Cerebellar cortex (tissue), 1 donor: ENCODE measurements at places on chromosomes 3 and 15.

- peak; percentile 42 for DNase-seq
Measured at GRCh38 chr3:14431917-14432834, 29.8 kb downstream of the SLC6A6 start.

DNA sequence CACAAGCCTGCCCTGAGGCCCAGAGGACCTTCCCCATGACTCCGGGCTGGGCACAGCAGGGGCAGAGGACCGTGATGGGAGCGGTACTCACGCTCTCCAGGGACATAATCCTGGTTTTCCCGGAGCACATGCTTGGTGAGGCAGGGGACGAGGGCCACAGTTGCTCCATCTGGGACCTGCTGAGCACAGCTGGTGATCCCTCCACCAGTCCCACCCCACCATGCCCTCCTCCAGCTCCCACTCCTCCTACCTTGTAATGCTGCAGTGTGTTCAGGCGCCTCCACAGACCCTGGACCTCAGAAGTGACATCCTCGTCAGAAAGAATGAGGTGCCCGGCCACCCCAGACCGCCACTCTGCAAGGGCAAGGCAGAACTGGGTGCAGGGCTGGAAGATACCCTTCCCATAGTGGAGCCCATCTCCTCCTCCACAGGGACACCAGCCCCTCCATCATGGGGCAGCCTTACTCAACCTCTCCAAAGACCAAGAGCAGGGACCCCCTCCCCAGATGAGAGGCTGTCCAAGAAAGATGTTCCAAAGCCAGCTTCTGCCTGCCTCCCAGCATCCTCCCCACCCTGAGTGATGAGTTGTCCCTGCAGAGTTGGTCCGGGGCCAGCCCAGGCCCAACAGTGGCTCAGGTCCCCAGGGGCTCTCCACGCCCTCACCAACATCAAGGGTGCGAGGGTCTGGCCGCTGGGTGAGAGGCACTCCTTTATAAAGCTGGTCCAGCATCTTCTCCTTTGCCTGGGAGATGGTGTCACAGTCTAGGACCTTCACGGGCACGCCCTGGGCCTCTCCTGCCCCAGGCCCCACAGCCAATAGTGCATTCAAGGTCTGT, 19.5 kb downstream of the PLXNB1 start:
- DNase-seq, result no peak

DNA sequence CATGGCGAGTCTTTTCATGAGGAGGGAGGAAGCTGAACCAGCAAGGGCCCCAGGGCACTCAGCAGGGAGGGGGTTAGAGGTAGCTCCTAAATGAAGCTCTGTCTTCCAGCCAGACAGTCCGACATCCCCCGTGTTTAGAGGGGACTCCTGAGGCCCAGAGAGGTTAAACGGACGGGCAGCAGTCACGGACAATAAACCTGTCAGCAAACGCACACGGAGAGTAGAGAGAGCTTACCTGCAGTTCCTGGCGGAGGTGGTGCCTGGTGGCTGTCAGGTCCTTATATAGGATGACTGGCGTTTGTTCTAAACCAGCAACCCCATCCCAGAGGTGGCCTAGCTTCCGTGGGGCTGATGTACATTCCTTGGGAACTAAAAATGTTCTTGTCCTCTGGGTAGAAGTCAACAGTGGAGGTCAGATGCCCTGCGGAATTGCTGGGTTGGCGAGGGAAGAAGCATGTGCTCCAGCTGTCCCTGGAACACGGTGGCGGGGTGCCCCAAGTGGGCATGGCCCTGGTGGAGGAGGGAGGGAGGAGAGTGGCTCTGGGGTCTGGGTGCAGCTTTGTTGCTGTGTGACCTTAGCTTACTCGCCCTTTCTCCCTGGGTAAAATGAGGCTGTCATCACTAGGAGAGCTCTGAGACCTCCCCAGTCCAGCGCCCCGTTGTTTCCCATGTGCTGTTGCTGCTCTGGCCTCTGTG, 2.1 kb downstream of the GHRL start:
- DNase-seq, result no peak

DNA sequence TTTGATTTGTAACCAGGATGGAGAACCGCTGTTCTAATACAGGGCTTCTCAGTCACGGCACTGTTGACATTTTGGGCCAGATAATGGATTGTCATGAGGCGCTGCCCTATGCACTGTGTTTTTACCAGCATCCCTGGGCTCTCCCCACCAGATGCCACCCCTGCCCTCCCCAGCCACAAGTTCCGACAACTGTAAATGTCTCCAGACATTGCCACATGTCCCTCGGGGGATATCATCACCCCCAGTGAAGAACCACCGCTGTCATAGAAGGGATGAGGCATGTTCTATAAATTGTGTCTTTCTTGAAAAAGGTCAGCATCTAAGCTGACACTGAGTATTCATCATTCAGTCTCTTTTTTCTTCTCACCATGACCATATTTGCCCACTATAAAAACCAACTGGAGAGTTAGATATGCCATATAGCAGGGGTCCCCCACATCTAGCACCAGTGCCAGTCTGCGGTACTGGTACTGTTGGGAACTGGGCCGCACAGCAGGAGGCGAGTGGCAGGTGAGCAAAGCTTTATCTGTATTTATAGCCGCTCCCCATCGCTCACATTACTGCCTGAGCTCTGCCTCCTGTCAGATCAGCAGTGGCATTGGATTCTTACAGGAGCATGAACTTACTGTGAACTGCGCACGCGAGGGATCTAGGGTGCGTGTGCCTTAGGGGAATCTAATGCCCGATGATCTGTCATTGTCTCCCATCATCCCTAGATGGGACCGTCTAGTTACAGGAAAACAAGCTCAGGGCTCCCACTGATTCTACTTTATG, 260.5 kb upstream of the ST8SIA2 start:
- no peak for DNase-seq

- DNase-seq, result no peak
Measured at GRCh38 chr15:66742286-66742685, 40.2 kb downstream of the SMAD6 start.

DNA sequence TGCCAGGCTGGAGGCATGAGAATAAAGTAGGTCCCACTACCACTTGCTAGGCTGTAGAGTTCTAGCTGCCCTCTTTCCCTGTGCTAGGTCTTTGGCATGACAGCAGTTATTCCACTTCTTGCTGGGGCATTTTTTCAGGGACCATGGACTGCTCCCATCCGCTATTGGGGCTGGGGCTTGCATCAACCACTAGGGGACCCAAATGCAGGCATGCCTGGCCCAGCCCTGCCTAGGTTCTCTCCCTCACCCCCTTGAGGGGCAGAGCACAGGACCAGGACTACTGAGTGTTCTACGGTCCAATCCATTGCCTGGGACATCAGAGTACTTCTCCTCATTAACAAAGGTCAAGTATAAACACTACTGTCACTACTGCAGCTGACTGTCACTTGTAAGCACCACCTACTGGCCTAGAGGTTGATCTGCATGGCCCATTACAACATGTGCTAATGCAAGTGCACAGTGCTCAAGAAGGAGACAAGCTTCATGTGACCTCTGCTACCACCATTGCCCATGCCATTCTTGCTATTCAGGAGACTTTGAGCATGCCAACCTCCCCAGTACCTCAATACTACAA, 270.5 kb downstream of the MBNL1 start:
- DNase-seq, result no peak

DNA sequence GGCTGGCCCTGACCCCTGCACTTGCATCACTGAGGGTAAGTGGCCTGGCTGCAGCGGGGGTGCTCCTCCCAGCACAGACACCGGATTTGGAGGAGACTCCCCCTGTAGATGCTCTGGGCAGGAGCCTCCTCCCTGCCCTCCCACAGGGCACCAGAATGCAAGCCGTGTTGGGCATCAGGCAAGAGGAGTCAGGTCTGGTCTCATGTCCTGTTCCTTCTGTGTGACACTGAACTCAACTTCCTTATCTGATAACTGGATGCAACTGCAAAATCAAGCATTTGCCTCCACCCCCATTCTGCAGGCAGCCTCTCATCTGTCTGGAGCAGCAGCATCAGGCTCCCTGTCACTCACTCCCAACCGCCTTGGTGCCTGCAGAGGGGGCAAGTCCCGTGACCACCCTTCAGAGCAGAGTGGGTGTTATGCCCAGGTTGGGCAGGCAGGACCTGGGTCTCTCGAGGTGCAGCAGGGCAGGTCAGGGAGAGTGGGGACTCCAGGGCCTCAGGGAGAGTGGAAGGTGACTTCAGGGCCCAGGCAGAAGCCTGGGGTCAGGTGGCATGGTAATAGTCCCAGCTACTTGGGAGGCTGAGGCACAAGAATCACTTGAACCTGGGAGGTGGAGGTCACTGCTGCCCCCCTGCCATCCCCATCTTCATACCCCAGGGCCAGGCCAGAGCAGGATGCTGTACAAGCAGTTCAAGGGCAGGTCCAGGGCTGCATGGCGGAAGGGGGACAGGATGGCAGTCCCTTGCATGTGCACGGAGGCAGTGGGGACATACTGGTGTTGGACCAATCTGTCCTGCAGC, 10.5 kb upstream of the RPL29 start:
- no peak for DNase-seq

- no peak for DNase-seq
Measured at GRCh38 chr3:141368062-141368924, at the start of gene ZBTB38. ZBTB38 (plus strand) TSS chr3:141368504; CDS start chr3:141442389, 73,885 bp downstream.

GRCh38 chr3:57065588-57065987, 5.1 kb downstream of the SPATA12 start:
- no peak for DNase-seq

DNA sequence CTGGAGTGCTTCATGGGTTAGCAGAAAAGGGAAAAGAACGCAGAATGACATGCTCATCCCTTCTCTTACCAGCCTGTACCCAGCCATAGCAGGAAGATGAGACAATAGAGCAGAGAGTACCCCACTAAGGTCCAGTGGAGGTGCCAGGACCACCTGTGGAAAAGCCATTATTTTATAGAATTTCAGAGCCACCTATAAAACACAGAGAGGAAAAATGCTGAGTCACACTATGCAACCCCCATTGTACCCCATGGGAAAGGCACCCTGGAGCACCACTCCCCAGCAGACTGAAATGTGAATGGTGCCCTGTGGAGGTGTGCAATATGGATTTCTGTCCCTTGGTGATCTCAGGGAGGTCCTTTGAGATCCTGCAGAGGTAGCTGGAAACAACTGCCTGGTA, 97.2 kb downstream of the HES1 start:
- no peak for DNase-seq

- no peak for DNase-seq
Measured at GRCh38 chr15:31489281-31489680, 162.6 kb downstream of the KLF13 start.

DNA sequence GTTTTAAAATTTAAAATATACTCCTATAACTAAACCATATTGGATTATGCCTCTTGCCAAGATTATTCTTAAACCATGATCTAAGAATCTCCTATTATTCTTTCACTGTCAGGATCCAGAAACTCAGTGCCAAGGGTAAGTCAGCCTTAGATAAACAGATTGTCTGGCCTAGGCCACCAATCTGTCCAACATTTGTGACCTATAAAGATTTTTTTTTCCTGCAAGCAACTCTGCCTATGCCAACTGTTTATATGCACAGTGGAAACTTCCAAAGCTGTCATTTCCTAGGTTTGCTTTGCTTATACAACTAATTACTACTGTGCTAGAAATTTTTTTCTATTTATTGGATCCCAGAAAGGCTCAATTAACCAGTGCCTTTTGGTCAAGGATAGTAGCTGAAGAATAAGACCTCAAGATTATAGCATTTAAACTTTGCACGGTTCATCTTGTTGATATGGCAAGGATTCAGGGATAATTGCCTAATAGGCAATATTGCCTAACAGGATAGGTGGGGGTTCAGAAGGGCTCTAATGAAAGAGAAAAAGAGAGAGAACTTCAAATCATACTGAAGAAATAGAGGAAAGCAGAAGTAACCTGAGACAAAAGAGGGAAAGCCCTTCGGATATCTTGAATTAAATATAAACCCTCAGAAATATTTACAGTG, 22.8 kb downstream of the GAP43 start:
- DNase-seq, result peak; percentile 98

DNA sequence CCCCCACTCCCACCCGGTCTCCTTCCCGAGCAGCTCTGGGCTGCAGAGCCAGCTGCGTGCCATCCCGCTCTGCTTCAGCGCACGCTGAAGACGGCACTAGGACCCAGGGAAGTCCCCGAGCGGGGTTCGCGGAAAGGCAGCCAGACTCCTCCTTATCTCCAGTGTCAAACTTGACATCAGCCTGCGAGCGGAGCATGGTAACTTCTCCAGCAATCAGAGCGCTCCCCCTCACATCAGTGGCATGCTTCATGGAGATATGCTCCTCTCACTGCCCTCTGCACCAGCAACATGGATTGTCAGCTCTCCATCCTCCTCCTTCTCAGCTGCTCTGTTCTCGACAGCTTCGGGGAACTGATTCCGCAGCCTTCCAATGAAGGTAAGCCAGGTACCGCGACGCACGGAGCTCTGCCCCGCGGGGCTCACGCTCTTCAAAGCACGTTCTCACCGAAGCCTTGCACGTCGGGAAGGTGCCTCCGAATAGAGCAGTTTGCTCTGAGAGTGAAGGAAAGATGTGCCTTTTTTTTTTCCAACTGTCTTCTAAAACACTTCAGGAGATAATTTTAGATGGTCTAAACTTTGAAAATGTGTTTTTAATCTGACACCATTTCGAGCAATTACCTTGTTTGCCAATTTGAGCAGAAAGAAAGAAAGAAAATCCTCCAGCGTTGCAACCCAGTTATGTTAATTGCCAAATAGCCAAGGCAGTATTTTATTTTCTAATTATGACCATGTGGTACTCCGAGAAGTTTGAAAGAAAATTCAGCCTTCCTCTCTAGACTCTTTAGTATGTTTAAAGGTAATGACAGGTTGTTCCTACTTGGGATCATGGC, at the start of gene EPHA3:
Gene EPHA3, plus strand, starts transcription at position 161 of the 830 bp plus-strand sequence. Its CDS starts 128 bp downstream, at position 289.
- DNase-seq, result peak; percentile 15

GRCh38 chr15:70049701-70050301, 47.9 kb downstream of the TLE3 start:
- DNase-seq, result no peak

DNA sequence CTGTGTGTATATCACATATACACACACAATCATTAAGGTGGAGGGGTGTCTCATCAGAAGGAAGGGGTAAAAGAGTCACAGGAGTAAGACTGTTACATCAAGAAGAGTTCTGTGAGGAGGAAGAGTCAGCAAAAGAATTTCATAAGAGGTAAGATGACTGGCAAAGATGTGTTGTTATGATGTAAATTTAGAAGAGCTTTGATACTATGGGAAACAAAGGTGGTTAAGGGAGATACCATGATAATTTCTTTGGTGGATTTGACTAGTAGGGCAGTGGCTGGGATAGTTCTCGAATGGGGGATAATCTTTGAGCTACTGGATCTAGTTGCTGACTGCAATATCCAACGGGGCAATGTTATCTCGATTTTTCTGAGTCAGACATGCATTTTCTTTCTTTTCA, 61.6 kb downstream of the STAG1 start:
- no peak for DNase-seq

DNA sequence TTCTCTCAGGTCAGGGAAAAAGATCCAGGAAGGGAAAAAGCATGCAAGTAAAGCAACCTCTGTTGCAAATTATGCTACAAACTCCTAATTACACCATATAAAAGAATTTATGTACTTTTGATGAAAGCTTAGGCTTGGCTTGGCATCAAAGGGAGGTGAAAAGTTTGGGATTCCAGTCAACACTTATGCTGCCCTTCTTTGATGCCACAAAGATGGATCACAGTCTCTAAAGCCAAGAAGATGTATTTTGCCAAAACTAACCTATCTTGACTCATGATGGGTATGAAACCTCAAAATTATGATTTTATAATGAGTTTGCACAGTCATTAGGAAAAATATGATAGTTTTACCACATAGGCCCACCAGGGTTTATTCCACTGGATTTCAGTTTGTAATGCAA, 101.0 kb upstream of the CCDC80 start:
- no peak for DNase-seq
